ENCODE measurements at places on chromosomes 3 and 15.
A peak's percentile ranks its signal among the peaks of the same experiment; 100 is the strongest.

DNA sequence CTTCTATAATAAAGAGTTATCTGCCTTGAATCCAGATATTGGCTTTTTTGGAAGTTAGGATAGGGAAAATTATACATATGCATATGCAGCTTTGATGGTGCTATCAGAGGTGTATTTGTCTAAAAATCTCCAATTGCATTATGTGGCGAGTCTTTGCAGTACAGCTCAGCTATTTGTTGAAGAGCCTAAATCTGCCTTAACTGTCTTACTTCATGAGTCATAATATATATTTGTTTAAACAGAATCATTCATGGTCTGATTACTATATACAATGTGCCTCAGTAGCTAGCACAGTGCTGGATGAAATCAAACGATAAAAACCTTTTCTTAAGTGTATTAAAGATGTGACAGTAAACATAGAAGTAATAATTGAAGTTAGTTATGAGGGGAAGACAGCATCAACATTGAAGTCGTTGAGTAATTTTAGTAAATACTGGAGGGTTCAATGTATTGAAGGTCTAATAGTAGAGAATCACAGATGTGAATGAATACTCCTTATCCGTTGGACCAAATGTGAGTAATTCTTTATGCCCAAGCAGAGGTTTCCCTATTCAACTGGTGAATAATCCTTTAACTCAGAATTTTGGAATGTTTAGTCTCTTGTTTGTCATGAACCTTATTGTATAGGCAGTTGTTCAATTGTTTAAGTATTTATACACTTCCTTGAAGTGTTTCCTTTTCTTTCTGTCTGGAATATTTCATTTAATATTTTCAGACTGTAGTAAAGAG lies 74.8 kb upstream of the NAALADL2 start:
- no peak for DNase-seq

- DNase-seq, result peak; percentile 9
Observed at GRCh38 chr3:4776980-4777581, 202.2 kb upstream of the BHLHE40 start.

DNA sequence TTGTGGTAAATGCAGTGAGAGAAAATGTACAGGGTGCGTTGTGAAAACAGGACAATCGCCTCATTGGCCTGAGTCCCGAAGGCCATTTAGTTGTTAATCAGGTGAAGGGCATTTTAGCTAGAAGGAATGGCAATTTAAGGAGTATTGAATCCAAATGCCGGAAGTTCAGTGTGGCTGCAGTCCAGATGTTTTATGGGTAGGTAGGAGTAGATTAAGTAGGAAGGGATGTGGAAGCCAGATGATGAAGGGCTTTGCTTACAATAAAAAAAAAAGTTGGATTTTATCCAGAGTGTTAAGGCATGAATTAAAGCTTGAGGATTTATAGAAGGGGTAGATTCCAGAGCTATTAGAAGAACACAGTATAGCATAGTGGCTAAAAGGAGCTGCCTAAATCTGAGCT lies 572.7 kb downstream of the NLGN1 start:
- DNase-seq, result no peak

GRCh38 chr3:180974286-180974685 lies 15.2 kb downstream of the DNAJC19 start:
- no peak for DNase-seq

- no peak for DNase-seq
Observed at GRCh38 chr3:182179631-182180030, 467.9 kb downstream of the SOX2 start.

GRCh38 chr15:29988701-29989100 lies 94.1 kb upstream of the GOLGA8J start:
- no peak for DNase-seq

DNA sequence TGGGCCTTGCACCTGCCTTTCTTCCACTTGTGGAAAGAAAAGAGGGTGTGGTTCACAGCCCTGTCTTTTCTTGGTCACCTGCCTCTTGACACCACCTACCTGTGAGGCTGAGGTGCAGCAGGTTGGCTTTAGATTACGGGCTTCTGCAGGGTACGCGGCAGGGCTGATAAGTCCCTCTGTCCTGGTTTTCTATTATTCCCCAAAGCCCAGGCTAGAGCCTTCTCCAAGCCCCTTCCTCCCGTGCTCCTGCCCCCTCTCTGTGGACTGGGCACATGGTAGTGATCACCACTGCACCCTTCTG lies 44.8 kb upstream of the HACD2 start:
- DNase-seq, result no peak

DNA sequence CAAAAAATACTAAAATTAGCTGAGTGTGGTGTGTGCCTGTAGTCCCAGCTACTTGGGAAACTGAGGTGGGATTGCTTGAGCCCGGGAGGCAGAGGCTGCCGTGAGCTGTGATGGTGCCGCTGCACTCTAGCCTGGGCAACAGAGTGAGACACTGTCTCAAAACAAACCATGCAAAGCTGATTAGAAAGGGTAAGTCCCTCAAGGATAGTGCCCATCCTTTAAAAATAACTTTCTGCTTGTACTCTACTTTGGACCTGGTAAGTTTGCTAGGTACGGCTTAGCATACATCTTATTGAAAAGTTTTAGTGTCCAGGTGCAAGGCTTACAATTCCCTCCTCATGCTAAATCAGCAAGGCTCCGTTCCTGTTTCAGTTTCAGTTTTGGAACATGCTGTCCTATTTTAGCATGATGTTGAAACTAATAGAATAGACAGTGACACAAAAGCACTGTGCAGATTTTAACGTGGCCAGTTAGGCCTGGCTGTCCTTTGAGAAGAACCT lies 21.4 kb downstream of the FEM1B start:
- DNase-seq, result peak; percentile 86

GRCh38 chr3:153551536-153552285 lies 389.7 kb downstream of the RAP2B start:
- DNase-seq, result no peak

- no peak for DNase-seq
Observed at GRCh38 chr15:85889956-85890619, 95.4 kb upstream of the KLHL25 start.

Data from inflammatory macrophage treated with lipopolysaccharide for 4 hours (primary cell).